Ureter (tissue), 1 donor: ENCODE measurements at places on chromosomes 13 and 19. TPM values are rescaled to one million over a fixed set of nuclear protein-coding genes. Genes with fewer than 3 reads are reported as not detected.

DNA sequence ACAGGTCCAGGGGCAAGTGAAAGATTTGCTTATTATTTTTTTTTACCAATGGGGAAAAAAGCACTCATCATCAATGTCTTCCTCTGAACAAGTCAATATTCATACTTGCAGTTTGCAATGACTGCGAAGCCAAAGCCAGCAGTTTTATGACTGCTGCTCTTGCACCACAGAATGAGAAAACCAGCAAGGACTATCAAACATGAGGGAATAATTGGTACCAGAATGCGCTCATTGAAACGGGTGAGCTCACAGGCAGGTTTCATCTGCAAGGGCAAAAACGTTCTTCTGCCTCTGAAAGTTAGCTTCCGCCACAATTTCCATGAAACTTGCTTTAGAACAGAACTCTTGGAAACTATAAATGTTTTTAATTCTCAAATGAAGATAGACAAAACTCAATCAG, 5.5 kb downstream of the DLEU7 start:
- no peak for DNase-seq

ZNF284 gene
- 2.0 TPM for total RNA-seq

URI1 gene
- total RNA-seq = 75.8 TPM

DNA sequence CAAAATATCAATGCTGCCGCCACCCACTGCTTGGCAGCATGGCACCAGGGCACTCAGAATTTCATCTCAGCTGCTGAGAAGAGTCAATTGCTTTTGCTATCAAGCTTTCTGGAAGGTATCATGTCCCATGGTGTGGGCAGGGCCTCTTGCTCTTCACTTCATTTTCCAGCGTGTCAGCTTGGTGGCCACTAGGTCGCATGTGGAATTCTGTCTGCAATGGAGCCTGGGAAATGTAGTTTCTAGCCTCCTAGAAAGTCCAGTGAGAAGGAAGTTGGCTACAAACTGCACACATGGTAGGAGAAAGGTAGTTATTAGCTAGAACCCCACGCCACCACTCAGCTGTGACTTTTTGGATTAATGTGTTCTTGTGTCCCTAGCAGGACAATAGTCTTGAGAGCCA, 105.3 kb downstream of the MYO16 start:
- no peak for DNase-seq

GRCh38 chr19:39341129-39341718, 997 bp upstream of the SAMD4B start:
- DNase-seq = no peak
